ENCODE measurements at places on chromosomes 7 and 10. TPM values are rescaled to one million over a fixed set of nuclear protein-coding genes. Genes with fewer than 3 reads are reported as not detected.

The EPHA1 gene
- not detected for total RNA-seq

The PNPLA8 gene
- total RNA-seq, result 54.9 TPM

The FAM20C gene
- total RNA-seq, result 86.5 TPM

The METTL27 gene
- total RNA-seq, result 2.4 TPM

The DIP2C gene
- 6.6 TPM for total RNA-seq

The BMPER gene
- total RNA-seq, result 24.5 TPM

The HPS1 gene
- 40.4 TPM for total RNA-seq

The SLC26A4 gene
- total RNA-seq, result under 0.01 TPM

The LIPN gene
- not detected for total RNA-seq

The KEL gene
- not detected for total RNA-seq

The TLX1 gene
- not detected for total RNA-seq

The VPS41 gene
- total RNA-seq, result 51.0 TPM

The STMP1 gene
- total RNA-seq, result 11.2 TPM

The COBL gene
- total RNA-seq, result not detected

The WNT2 gene
- total RNA-seq, result 21.7 TPM

The HOGA1 gene
- total RNA-seq, result 0.44 TPM

The PHKG1 gene
- total RNA-seq, result 0.86 TPM

The KLLN gene
- total RNA-seq, result 0.66 TPM

The TMEM26 gene
- 1.1 TPM for total RNA-seq

The CD36 gene
- total RNA-seq, result 8.8 TPM

The PRLHR gene
- total RNA-seq, result not detected

The LRRC72 gene
- not detected for total RNA-seq

The RTKN2 gene
- total RNA-seq, result 7.2 TPM

The SPDYE2 gene
- not detected for total RNA-seq

The HERPUD2 gene
- 26.1 TPM for total RNA-seq

The PTPRN2 gene
- not detected for total RNA-seq

The MCM10 gene
- total RNA-seq, result 21.8 TPM

Measured in placental pericyte (primary cell).